Heart left ventricle (tissue), 16 donors: ENCODE measurements at places on chromosomes 2 and 18. TPM values are rescaled to one million over a fixed set of nuclear protein-coding genes. Genes with fewer than 3 reads are reported as not detected.

ADRA2B gene
- 5.2 TPM for total RNA-seq

DNPEP gene
- 69.2 TPM for total RNA-seq

RRM2 gene
- total RNA-seq, result 0.09 TPM

ITGB6 gene
- total RNA-seq, result 0.96 TPM

SH3BP4 gene
- 9.1 TPM for total RNA-seq

RGPD6 gene
- 19.5 TPM for total RNA-seq

TXNDC2 gene
- not detected for total RNA-seq

RTKN gene
- 17.5 TPM for total RNA-seq

IL1R2 gene
- total RNA-seq, result 6.5 TPM

DNA sequence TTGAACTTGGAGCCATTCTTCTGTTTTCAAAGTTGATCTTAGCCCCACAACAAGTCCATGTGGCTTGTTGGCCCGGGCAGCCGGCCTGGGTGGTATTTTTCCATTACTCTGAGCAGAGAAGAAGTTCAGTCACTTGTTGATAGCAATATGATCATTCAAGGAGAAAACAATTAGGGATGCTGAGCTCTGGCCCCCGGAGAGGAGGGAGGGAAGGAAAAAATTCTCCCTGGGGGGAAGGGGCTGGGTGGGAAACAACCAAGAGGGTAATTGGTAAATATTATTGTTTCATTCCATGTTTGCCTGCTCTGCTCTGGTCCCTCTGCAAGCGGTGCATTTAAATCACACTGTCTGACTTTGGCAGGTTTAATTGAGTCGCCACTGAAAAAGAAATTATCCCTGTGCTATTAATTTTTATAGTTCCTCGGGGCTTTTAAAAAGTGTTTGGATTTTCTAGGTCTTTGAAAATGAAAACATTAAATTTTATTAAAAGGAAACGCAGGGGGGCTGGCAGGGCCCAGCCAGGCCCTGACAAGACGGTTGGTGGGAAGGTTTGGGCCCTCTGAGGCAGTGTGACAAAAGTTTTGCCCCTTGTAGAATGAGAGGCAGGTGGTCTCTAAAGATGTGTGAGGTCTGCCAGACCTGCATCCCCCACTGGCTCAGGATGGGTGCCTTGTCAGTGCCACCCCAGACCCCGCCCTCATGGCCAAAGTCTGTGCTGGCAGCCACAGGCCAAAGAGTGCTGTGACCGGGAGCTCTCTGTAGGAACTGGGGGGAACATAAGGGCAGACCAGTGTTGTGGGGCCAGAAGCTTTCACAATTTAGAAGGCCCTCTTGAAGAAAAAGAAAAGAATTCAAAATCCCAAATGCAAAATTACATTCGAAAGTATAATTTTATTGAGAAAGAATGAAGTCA, 52.5 kb upstream of the SLC14A2 start:
- DNase-seq, result peak; percentile 52

DNA sequence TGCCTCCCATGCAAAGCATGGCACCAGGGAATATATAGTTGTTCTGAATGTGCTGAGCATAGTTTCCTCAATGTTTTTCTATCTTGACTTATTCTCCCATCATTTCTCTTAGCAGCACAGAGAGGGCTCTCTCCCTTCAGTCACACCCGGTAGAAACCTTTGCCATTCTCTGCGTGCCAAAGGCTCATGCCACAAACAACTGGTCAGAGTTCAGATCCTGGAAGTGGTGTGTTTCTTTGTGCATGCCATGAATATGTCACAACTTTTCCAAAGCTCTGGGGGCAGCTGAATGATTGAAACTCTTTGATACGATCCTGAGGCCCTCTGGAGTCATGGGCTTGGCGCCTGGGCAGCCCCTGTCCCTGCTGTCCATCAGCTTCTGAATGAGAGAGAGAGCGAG, 28.0 kb upstream of the EDAR start:
- DNase-seq, result no peak

- no peak for DNase-seq
Measured at GRCh38 chr2:241797441-241798080, 11.4 kb upstream of the NEU4 start.

- no peak for DNase-seq
Measured at GRCh38 chr2:46716927-46717326, 198.7 kb downstream of the MCFD2 start.

- DNase-seq, result peak; percentile 43
Measured at GRCh38 chr2:3264010-3264744, 113.4 kb downstream of the EIPR1 start.

DNA sequence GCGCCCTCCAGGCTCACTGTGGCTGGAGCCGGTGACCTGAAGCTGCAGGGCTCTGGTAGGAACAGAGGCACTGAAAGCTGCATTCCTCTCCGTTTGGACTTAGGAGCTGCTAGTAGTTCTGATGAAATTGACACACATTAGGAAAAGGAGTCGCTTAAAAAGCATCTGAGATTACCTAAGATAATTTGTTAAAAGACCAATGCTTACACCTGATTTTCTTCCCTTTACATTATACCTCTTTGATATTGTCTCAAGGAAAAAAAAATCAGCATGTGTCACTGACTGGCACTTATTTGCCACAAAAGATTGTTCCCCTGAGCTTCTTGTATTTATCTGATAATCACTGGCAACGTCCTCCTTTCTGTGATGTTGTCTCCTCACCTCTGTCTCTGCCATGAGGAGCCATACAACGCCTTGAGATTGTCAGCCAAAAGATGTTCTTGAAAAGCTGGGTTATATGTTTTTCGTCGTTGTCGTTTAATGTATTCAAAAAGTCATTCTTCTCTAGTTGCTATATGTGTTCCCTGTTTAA, 618 bp upstream of the CHN1 start:
- DNase-seq, result no peak

- DNase-seq, result no peak
Measured at GRCh38 chr18:453400-453799, 47.1 kb downstream of the COLEC12 start.

- no peak for DNase-seq
Measured at GRCh38 chr2:204336153-204336744, 209.0 kb upstream of the PARD3B start.

DNA sequence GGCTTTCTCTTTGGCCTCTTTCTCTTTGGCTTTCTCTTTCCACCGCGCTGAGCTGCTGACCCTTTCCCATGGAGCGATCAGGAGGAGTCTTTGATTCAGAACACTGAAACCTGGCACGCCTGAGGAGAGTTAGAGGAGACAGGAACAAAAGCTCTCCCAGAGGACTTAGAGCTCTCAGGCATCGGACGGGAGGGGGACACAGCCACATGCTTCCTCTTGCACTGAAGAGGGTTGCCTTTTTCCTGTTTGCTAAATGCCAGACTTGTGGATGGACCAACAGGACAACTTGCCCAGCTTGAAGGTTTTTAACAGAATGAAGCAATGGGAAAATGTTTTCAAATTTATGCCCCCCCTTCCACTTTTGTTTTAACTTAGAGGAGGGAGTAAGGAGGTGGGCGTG, 3.6 kb upstream of the PTPN18 start:
- DNase-seq, result no peak

- DNase-seq, result no peak
Measured at GRCh38 chr2:162914161-162914560, 75.6 kb upstream of the KCNH7 start.

DNA sequence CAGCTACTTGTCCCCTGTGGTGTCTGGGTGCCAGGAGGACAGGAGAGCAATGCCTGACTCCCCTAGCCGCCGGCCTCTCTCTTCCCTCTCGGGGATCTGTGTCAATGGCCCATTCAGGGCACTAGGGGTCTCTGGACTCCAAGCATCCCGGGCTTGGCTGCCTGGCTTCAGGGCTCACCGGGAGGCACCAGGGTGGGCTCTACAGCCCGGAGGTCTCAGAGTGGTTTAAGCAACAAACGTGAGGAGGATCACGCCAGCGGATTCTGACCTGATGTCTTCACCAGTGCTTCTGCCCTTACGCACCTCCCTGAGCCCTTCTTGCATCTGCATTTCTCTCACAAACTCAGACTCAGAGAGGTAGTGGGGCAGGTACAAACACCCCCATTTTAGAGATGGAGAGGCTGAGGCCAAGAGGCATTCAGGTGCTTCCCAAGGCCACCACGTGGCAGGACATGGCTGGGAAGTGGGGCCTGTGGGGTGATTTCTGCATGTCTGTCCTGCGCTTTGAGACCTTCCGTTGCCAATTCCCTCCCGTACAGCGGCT, 243.0 kb downstream of the CELF4 start:
- peak; percentile 28 for DNase-seq

GRCh38 chr18:57727952-57728807, 74.9 kb downstream of the ATP8B1 start:
- no peak for DNase-seq

GRCh38 chr2:65039640-65040039, 16.6 kb upstream of the CEP68 start:
- no peak for DNase-seq

DNA sequence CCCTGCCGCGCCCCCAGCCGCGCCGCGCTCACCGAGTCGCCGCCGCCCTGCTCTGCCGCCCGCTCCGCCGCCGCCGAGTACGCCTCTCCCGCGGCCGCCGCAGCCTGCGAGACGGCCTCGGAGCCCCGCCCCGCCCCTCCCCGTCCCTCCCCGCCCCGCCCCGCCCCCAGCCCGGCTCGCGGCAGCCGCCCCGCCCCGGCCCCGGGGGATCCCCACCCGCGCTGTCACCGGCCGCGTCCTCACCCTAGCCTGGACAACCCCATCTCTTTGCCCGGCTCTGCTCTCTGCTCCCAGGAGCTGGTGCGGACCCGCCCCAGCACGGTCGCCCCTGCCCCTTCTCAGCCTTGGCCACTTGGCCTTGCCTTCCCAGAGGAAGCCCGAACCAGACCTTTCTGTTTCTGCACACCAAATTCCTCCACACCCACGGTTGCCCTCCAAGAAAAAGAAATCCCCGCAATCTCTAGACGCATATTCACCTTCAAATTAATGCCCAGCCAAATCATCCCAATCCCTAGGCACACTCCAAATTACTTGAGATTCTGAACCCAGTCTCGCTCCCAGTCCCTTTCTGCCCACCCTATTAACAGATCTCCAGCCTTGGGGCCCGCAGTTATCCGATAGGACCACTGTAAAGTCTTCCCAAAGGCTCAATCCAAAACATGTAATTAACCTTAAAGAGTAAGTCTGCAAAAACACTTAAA, at the start of gene CYRIA:
TSS of gene CYRIA (minus strand) at position 87 of the 701 bp plus-strand sequence. CDS start 77,715 bp downstream, outside the sequence.
- peak; percentile 79 for DNase-seq

DNA sequence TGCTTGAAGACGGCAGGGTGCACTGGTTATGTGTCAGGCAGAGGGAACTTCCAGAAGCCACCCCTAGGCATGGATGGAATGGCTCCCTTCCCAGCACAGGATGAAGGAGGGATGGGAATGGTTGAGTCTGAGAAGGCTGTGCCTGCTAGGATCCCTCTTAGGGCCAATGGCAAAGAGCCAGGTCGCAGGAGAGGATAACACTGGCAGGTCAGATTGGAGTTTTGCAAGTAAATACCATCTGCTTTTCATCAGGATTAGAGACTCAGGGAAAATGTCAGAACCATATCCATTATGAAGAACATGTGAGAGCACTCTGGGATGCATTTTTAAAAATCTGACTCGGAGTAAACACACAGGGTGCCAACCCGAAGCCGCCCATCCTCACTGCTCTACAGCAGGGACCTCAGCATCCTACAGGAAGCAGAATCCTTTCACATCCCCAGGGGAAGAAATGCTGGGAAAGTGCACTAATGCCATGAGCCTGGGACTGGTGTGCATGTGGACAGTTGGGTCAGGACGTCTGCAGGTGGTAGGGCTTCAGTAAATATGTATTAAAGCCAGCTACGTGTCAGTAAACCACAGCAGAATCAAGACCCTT, 139.9 kb downstream of the MYT1L start:
- no peak for DNase-seq

DNA sequence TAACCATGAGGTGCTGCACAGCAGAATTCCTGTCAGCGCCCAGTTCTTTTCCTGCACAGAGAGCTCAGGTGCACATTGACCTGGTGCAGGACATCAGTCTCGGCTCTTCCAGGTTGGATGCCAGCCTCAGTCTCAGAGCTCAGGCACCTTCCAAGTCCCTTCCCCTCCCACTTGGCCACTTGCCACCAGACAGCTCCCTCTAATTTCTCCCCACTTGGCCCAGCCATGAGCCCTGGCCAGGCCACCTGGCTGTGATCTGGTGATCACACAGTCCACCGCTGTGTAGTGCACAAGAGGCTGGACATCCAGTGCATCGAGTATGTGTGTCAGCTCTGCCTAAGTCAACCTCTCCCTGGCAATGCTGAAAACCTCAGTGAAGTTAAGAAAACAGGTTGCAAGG, 336.6 kb upstream of the MYT1L start:
- DNase-seq, result no peak

DNA sequence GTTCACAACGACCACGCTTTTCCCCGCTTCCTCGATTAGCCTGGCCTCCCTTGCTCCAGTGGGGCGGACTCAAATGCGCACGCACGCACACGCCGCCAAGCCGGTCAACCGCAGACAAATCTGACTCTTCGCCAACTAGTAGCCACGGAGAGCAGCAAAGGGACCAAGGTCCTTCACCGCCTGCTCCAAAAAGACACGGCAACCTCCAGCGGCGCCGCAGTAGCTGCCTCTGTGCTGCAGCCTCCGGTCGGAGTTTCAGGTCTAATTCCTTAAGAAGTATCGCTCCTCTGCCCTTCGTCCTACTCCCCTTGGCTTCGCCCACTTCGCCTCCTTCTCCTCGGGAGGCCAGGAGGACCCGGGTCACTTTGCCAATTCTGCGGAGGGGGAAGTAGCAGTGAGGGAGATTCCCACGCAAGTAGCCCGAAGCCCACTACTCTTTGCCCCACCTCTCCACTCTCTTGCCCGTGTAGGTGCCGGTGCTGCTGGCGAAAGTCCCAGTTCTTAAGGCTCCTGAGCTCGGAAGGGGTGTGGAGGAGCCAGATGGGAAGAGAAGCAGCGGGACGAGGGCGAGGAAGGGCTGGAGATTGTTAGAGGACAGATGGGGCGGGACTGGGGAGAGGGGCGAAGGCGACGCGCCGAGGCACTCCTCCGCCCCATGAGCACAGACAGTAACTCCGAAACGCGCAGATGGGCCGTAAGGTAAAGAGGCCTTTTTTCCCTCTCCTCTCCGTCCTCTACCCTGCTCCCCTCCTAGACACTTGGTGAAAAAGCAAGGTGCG, 615 bp downstream of the AKAIN1 start:
- no peak for DNase-seq

DNA sequence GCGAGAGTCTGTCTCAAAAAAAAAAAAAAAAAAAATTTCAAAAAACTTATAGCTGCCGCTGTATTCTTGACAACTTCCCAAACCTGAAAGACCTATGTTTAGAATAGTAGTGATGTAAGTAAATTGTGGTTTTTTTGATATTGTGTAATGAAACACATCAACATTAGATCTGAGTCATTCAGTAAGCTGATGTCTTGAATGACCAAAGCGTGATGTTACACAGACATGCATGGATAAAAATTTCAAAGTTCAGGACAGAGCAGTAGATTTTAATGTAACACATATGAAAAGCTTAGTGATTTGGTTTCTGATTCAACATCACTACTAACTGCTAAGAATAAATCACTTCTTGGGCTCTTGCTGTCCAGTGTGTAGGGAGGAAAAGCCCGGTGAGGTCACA, 69.3 kb upstream of the MEX3C start:
- no peak for DNase-seq

DNA sequence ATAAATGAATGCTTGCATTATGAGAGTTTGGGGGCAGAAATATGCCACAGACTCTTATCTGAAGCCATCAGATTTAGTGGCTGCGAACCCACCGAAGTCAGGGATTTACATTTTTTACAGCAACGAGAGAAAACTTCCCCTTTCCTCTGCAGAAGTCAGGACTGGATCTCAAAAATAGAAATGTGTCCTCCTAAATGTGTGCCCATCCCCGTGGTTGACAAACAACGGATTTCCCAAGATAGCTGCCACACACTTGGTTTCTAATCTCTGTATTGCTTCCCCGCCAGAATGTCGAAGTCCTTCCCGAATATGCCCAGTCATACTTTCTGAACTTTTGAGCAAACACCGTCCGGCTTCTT, 879 bp upstream of the ADAM23 start:
- no peak for DNase-seq
